ENCODE measurements at places on chromosomes 12 and 14.

DNA sequence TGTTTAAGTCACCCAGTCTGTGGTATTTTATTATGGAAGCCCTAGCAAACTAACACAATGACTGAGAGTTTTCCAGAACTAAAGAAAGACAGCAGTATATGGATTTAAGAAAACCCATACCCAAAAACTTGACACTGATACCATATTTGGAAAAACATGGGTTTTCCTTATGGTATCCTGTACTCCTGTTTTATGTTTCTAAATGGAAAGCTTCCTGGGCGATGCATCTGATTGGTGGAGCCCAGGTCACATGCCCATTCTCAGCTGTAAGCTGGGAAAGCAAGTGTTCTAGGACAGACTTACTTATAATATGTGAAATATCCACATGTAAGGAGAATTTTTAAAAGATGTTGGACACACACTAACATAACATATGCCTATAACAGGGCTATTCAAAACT, 4.5 kb upstream of the RNASE4 start:
- peak; percentile 53 for DNase-seq

DNA sequence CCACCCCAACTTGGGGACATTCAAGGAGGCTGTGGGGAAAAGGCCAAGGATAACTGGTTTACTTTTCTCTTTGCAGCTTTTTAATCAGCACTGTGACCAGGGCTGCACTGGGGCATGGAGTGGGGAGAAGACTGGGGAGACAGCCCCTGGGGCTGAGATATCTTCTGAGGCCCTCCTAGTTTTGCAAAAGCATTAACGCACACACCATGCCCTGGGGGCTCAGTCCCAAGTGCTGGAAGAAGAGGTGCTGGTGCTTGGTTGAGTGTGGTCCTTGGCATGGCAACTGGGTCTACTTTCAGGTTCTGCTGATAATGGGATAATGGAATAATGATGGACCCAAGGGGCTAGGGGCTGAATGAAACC, 9.4 kb upstream of the SMARCD1 start:
- DNase-seq, result no peak

DNA sequence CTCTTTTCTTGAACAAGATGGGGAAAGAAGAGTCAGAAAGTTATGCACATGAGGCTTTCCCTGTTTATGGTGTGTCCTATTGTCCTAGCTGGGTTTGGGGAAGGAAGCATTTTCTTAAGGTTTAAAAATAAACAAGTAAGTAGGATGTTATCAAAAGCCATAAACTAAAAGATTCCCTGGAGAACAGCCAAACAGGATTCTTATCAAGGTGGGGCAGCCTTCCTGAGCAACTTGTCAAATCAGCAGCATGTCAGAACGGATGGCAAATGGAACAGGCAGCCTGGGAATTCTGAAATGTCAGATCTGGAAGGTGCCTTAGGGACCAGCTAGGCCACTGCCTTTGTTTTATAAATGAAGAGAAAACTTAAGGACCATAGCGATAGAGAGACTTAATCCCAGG, 152.2 kb upstream of the RGS6 start:
- no peak for DNase-seq

DNA sequence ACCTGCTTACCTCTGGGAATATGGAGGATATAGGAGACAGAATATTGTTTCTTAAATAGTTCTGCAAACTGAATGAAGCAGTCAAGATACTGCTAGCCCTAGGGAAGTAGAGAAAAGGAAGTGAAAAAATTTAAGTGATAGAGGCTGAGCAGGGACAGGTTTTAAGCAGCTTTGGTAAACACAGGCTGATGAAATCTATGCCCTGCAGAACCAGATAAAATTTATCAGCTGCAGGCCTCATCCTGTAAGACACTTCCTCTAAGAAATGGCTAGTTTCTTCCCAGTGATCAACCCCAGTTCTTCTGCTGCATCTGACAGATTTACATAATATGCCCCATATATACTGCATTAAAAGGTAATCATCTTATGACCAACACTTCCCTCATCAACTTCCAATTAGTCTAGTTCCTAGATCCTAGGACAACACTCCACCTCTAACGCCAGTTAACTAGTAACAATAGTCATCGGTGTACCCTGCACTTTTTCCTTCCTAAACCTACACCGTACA, 1.3 kb upstream of the ESYT1 start:
- DNase-seq, result no peak

DNA sequence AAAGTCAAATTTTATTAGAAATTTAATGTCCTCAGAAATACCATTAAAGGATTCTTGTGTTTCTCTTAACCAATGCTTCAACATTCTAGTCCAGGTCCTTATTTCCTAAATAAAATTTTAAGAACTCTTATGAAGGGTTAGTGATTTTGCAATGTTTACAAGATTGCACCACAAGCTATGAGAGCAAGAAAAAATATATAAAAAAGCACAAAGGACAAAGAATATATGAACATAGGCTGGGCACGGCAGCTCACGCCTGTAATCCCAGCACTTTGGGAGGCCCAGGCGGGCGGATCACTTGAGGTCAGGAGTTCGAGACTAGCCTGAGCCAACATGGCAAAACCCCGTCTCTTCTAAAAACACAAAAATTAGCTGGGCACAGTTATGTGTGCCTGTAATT, 7.7 kb downstream of the RACGAP1 start:
- DNase-seq, result no peak

- no peak for DNase-seq
These were observed 442 bp downstream of the FLVCR2 start for GRCh38 chr14:75578786-75579337.

GRCh38 chr14:50501642-50502041, 30.7 kb downstream of the MAP4K5 start:
- no peak for DNase-seq

- no peak for DNase-seq
These were observed 147.8 kb upstream of the TMCC3 start for GRCh38 chr12:94798113-94798512.

DNA sequence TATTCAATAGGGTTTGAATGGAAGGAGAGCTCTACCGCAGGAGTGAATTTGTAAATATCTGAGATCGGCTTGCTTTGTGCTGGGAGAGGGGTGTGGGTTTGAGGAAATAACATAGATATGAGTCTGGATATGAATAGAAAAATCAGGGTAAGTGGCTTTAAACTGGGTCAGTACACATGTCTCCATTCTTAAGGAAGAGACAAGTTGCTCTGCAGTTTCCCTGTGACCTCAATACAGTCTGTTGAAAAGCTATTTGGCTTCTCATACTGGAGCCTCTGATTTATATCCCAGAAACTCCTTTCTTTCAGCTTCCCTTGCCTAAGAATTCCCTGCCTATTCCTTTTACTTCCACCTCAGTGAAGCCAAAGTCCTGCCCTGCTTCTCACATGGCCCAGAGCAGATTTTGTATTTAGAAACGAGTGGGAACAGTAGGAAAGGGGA, 153.5 kb upstream of the ATF7IP start:
- DNase-seq, result no peak

DNA sequence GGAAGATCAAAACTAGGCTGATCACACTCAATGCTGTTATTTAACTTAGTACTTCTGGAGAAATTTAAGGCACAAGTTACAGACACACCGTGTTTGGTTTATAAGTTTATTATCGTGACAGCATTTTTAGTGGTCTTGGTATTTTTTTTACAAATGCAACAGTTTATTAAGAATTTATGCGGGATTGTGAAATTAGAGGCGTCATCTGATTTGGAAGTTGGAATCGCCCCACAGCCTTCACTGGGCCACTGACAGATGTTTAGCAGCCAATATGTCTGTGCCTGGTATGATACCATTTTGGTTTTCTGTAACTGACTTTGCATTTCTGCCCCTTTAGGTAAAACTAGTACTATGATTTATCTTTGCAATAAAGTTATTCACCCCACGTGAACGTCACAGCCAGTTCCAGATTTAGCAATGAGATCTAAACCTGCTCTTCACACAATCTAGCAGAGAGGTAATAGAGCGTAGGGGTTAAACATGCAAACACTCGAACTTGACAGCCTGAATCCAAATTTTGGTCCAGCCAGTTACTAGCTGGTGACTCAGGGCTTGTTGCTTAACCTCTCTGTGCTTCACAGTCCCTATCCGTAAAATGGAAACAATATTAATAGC, 73.2 kb upstream of the SSTR1 start:
- no peak for DNase-seq

DNA sequence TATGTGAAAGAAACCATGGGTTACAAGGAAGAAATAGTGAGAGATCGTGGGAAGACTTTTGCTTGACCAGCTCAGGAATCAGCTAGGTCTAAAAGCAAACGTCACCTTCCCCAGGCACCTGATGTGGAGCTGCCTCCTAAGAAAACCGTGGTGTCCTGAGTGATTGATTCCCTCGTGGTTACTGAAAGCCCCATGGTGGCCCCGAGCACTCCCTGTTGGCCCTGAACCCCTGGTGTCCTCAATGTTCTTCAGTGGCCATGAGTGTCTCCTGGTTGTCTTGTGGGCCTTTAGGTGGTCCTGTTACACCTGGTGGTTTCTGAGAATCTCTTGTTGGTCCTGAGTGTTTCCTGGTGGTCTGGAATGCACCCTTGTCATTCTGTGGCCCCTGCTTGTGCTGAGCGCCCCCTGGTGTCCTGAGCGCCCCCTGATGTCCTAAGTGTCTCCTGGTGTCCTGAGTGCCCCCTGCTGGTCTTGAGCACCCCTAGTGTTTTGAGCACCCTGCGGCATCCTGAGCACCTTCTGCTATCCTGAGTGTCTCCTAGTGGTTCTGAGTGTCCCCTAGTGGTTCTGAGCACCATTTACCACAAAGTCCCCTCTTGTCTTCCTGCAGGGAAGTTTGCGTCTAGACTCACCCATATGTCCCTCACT, 518.7 kb downstream of the TMEM121 start:
- peak; percentile 89 for DNase-seq

DNA sequence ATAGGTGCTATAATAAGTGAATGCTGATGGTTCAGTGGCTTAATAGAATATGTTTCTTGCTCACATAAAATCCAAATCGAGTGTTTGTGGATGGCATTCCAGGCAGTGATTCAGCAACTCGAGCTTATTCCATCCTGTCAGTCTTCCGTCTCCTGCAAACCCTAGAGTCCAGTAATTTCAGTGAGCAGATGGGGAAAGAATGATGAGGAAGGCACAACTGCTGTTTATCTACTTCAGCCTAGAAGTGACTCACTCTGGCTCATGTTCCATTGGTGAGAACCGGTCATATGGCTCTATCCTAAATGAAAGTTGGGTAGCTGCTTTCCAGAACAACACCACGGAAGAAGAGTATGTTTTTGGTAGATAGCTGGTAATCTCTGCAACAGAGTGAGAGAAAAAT, 421.8 kb upstream of the PDE3A start:
- DNase-seq, result no peak

GRCh38 chr14:49505041-49505766, 81.0 kb downstream of the RPS29 start:
- no peak for DNase-seq

DNA sequence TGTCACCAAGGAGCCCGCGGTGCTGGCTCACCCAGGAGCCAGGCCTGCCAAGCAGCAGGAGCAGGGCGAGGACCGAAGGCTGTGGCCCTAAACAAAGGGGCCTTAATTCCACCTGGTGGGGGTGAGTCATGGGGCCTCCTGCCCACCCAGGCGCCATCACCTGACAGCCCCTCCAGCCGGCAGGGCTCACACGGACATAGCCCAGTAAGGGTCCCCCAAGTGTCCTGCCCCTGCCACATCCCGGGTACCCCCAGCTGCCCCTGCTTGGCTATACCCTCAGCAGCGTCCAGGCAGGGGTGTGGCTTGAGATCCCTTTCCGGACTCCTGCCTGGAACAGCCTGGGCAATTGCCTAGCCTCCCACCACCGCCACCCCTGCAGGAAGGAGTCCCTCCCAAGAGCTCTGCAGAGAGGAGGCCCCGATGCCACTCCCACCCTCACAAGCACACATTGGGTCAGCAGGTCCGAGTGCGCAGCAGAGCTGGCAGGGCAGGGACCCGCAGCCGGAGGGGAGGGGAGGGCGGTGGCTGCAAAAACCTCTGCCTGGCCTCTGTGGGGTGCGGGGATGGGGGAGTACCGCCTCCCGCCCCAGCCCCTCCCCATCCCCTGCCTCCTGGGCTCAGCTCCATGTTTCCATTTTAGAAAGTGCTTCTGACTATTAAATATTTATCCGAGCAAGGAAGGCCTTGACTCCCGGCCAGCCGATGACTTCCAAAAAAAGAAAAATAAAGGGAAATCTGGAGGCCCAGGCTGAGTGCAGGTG, 4.6 kb downstream of the AHNAK2 start:
- DNase-seq, result no peak

DNA sequence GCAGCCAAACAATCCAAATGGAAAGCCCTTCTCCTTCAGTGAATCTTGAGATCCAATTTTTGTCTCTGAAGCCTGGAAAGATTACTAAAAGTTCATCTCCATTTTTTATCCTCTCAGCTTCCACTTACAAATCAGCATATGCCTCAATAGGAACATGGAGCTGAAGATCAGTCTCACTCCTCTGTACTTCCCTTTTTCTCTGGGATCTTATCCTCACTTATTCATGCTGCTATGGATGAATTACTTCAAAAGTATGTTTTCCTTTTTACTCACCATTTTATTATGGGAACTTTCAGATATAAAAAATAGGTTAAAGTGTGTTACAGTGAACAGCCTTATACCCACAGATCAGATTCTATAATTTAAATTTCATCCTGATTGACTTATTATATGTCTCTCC, 14.4 kb upstream of the NTF3 start:
- no peak for DNase-seq

DNA sequence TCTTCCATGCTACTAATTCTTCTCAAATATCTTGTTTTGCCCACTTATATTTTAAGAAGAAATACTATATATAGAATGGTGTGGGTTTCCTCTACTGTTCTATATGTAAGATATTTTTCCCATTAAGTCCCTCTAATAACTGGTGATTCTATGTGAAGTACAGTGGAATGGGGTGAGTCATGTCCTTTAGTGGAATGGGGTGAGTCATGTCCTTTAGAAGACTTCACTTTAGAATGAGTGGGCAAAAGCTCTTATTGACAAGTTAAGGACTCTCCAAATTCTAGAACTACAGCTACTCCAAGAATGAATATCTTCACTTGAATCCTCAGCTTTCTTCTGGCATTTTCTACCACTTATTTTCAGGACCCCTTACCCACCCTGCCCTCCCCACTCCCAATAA, 349.9 kb downstream of the ETNK1 start:
- DNase-seq, result no peak

DNA sequence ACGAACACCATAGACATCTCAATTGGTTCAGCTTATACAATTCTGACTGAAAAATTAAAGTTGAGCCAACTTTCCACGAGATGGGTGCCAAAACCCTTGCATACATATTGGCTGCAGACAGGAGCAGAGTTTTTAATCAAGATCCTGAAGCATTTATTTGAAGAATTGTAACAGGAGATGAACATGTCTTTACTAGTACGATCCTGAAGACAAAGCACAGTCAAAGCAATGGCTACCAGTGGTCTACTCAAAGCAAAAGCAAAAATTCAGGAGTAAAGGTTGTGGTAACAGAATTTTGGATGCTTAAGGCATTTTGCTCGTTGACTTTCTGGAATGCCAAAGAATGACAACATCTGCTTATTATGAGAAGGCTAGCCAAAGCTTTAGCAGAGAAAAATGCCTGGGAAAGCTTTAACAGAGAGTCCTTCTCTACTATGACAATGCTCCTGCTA, 20.7 kb downstream of the ZDHHC17 start:
- no peak for DNase-seq

DNA sequence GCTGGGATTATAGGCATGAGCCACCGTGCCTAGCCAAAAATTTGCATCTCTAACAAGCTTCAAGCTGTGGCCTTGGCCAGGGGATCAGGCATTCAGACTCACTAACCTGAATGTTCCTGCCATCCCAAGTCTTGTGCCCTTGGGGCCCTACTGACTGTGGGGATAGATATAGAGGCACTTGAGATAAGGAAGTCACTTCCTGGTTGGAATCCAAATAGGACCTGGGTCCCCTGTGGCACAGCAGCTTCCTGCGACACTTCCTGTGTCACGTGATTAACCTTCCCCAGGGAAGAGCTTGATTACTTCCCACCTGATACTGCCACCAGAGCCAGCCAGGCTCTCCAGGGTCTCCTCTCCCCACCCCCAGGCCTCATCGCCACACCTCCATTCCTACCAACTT, 128.2 kb downstream of the BCL11B start:
- DNase-seq, result no peak
